Stimulated activated CD4-positive, alpha-beta T cell treated with anti-CD3 and anti-CD28 coated beads, Interleukin-15, amount 100 ng/mL, for 48 hours (primary cell): ENCODE measurements at places on chromosomes 3 and 15.

DNA sequence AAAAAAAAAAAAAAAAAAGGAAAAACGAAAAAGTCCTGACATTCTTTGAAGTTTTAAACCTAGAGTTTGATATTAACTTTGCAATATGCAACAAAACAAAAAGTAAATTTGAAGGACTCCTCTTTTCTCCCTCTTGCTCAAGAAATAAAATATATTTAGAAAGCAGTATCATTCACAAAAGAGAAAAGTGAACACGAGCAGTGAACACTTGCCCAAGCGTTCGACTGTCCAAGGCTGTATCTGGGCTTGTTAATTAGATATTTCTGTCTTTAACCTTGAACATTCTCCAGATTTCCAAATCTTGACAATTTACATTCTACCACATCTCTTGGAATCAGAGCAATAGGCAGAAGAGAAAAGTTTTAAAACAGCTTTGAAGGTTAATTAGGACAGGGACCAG, 357.7 kb downstream of the TIGIT start:
- no peak for DNase-seq

DNA sequence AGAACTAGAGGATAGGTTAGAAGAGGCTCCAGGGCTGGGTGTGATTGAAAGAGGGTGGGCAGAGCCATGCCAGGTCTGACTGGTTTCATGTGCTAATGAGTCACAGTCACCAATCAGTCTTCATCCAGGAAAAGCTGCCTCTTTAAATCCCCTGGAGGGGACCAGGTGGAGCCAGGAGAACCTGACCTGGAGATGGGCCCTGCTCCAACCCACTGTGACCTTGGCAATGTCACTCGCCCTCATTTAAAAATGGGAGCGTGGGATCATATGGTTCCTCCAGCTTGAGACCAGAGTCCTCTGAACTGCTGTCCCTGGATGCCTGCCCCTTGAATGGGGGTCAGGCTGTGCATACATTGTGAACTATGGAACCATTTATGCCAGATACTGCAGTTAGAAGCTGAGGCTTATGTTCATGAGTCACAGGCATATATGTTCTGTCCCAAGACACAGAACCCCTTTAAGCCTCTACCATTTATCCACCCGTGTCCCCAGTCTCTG, 23.0 kb downstream of the HES1 start:
- DNase-seq: no peak

GRCh38 chr3:183185696-183186095, 23.2 kb upstream of the LAMP3 start:
- DNase-seq: no peak

DNA sequence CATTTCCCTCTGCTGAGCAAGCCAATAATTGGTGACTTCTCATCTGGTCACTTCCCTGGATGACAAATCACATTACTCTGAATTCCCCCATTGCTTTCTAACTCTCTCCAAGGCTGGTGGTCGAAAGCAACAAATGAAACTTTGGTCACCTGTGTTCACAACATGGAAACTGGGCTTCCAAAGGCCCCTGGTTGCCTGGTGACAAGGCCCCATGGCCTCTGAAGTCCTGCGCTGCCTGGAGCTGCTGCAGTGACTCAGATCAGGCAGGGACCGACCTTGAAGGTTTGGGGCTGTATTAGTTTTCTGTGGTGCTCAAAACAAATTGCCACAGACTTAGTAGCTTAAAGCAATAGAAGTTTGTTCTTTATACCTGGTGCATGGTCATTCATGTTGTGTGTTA, 345.3 kb downstream of the WDR72 start:
- no peak for DNase-seq
